ENCODE measurements at places on chromosomes 13 and 19.

GRCh38 chr13:32086366-32086765, 54.8 kb downstream of the FRY start:
- DNase-seq = no peak

- DNase-seq = no peak
Measured at GRCh38 chr13:43431841-43432240, 354.9 kb downstream of the ENOX1 start.

DNA sequence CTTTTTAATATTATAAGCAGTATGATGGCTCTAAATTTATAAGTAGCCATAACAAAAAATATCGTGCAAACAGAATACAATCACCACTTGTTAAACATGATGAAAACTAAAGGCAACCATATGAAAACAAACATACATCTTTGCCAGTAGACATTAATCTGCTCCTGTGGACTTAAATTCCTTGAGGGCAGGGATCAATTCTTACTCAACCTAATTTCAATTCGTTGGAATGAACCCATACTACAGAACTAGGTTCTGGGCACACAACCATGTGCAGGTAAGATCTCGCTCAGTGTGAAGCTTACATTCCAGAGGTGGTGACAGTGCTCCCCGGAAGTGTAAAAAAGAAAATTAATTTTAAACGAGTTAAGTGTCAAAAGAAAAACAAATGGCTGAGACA, 13.4 kb downstream of the TBC1D4 start:
- no peak for DNase-seq

- DNase-seq = no peak
Measured at GRCh38 chr19:38569368-38569983, 48.3 kb downstream of the MAP4K1 start.

- DNase-seq = no peak
Measured at GRCh38 chr13:47396915-47397314, 500.1 kb upstream of the HTR2A start.

DNA sequence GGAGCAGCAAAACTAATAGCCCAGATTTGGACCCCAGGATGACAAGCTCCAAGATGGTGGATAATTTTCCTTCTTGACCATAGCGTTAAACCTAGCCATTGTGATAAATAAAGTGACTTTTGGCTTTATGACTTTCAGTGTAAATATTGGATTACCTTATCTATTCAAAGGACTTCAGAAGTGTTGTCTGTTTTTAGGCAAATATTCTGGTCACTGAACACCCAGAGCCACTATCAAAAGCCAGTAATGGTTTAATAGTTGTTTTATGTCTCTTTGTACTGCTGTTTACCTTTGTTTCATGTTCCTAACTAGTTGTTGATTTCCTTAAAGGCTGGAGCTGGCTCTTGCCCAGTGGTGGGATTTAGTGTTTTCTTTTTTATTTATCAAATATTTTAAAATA, 81.6 kb downstream of the FGF9 start:
- no peak for DNase-seq

DNA sequence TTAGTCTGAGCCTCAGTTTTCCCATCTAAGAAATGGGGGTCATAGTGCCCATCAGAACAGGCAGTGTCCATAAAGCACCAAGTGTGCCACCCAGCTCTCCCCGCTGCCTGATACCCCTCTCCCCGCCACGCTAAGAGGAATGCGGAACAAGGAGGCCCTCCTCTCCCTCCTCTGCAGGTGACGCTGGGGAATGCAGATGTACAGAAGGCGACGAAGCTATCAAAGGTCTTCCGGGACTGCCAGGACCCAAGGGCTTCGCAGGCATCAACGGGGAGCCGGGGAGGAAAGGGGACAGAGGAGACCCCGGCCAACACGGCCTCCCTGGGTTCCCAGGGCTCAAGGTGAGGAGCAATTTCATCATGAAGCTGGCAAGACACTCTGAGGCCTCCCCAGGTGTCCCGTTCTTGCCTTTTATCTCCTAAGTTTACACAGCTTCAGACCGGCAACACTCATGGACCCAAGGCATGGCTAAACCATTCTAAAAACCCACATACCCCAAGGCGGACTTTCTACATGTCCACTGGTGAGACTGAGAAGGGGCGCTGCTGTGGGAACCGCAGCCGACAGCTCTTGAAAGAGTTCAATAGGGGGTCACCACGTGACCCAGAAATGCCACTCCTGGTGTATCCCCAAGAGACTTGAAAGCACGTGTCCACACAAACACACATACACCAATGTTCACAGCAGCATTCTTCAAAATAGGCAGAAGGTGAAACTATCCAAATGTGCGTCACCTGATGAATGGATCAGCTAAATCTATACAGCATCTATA, 102.7 kb downstream of the RAB20 start:
- no peak for DNase-seq

DNA sequence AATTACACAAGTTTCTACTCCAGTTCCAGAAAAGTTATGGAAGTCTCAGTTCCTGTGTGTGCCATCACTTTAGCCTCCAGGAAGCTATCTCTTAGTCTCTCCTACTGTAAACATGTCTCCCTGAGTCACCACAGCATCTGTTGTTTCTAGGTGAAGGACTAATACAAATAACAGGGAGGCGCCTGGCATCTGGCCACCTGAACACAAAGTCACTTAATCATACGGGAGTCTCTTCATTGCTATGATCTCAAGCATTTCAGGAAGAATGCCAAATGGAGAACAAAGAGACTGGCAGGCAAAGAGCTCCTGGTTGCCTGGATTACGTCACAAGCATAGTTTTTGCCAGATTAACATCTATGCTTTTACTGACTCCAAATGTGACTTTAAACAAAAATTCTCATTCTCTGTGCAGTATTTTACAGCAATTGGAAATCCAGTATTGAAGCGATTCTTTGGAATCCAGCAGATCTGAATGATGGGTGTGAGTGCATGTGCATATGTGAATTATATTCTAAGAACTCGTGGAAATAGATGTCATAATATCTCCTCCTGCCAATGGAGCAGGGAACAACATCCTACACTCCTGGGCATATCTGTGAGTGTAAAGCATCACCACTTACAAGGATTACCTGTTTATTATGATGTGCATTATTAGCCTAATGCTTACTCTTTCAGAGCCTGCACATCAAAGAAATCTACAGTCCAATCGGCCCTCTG, 572.8 kb downstream of the PCDH9 start:
- DNase-seq = no peak

- DNase-seq = no peak
Measured at GRCh38 chr19:49107625-49108459, 6.3 kb upstream of the LIN7B start.

GRCh38 chr19:13526552-13526951, 20.3 kb upstream of the CACNA1A start:
- DNase-seq = no peak

DNA sequence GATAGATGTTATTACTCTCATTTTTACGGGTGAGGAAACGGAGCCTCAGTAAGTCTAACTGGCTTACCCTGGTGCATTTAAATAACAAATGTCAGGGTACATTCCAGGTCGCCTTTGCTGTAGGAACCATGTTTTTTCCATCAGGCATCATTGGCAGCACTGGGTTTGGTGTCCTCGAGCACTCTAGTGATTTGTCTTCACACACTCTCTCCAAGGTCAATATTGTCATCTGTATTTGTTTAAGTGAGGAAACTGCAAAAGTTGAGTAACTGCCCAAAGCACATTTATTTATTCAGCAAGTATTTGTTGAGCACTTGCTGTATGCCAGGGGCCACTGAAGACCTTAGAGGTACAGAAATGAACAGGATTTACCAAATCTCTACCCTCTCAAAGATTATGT, 78.6 kb downstream of the DCT start:
- DNase-seq = no peak

DNA sequence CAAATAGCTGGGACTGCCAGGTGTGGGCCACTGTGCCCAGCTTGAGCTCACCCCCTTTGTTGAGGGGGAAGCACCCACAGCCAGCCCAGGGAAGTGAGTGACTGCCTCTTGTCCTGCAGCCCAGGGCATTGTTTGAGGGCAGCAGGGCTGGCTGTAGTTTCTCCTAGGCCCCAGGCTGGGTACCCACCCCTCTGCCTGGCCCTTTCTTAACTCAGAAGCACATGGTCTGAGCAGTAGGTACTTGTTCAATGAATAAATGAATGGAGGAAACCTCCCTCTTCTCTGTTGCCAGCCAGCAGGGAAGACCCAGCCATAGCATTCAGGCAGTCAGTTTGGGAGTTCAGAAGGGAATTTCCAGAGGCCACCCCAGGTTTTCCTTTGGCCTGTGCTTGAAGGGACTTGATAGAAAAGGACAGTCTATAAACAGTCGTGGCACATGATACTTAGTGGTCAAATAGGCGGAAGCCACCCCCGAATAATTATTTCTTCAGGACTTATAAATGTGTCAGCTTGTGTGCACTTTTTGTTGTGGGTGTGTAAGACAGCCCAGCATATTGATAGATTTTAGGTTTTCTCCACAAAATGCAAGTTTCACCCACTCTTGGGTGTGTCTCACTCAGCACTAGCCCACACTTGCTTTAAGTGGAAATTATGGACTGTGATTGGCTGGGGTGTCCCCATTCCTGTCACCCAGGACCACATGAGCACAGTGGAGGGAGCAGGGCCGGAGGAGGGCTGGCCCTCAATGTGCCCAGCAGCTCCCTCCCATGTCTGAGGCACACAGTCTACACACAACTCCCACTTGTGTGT, 33.1 kb downstream of the GATAD2A start:
- no peak for DNase-seq

DNA sequence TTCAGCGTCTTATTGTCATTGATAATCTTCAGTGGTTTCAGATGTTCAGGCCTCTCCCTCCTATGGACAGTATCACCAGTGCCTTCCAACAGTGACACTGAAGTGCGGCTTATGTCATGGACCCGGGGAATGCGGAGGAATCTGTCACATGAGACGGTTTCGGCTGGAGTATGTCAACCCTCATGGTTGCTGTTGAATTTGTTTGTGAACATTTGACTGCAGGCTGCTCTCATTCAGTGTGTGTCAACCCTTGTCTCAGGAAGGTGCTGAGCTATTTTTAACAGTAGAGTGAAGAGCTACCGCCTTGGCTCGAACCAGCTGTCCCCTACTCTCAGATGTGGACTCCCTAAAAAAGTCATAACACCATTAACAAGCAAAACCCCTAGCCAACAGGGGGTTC, 138.8 kb upstream of the RNF113B start:
- no peak for DNase-seq

DNA sequence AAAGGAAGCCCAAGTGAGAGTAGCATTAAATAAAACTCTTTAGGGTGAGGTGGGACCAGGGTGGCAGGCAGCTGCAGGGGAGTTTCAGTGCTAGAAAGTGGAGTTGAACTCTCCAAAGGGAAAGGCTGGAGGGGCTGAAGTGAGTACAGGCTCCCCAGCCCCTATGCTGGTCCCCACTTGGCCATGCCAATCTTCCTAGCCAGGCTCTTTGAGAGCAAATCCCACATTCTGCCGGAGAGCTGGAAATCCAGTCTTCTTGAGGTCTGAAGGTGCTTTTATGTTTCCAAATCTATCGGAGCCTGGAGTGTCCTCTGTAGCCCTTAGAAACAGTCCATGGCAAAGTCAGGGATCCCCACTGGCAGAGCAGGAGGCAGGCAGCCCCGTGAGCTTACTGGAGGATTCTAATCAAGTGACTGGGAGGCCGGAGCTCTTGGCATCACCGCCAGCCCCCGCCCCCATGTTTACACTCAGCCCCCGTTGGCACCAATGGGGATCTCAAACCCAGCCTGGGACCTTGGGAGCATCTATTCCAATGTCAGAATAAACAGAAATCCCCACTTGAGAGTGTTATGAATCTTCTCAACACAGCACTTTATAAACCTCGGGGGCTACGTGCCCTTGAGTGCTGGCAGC, 18.3 kb downstream of the ZNF536 start:
- DNase-seq = no peak

DNA sequence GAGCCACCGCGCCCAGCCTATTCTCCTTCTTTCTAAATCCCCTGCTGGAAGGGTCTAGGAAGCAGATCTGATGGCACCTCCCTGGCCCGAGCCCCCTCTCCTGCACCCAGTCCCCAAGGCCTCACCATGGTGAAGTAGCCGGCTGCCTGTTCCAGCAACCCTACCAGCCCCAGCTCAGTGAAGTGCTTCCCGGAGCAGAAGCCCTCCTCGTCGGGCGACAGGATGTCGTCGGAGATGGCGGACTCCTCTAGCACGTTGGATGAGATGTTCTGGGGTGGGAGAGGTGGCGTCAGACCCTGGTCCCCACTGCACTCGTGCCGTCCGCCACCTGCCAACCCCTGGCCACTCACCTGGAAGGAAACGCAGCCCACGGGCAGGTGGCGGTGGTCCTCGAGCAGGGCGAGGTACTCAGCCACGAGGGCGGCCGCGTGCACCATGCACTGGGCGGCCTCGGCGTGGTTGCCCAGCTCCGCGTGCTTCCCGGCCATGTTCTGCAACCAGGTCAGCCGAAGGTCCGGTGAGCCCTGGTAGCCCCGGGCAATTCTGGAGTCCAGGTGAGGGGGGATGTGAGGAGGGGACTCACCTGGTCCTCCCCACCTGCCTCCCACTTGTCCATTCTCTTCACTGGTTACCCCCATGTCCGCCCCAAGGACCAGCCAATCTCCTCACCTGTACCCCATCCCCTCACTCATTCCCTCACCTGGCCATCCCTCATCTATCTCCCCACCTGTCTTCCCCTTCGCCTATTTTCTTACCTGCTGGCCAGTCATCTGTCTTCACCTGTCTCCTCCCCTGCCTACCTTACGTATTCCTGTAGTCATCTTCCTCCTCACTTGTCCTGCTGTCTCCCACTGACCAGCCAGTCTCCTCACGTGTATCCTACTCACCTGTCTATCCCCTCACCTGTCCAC, 11.5 kb upstream of the KANK2 start:
- no peak for DNase-seq

DNA sequence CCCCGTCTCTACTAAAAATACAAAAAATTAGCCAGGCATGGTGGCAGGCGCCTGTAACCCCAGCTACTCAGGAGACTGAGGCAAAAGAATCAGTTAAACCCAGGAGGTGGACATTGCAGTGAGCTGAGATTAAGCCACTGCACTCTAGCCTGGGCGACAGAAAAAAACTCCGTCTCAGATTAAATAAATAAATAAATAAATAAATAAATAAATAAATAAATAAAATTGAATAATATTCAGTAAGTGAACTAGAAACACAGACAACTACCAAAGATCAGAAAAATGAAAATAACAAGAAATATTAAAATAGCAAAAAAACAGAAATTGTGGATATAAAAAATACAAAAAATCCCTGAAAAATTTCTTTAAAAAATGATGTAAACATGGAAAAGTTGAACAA, 172.4 kb downstream of the ZNF486 start:
- DNase-seq = no peak

GRCh38 chr13:46184277-46184699, 2.3 kb upstream of the LCP1 start:
- no peak for DNase-seq

GRCh38 chr13:85785205-85785604, 14.0 kb downstream of the SLITRK6 start:
- DNase-seq = no peak

- no peak for DNase-seq
Measured at GRCh38 chr19:49615861-49616260, 24.1 kb downstream of the RRAS start.

DNA sequence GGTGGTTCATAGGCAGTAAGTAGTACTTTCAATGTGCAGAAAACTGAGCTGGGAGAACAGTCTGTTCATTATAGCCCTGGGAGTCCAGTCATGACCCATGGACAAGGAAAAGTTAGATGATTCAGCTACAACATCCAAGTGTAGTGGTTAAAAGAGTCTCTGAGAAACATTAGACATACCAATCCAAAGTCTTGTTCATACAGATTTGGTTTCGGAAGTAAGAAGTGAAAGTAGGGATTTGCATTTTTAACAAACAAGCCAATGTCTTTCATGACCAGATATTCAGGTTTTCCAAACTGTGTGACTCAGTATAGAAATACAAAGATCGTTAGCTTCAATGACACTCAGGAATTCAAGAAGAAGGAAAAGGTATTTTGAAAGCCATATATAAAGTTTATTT, 345.3 kb downstream of the SLITRK1 start:
- DNase-seq = no peak

Measured in NCI-H187 treated with DMSO at 0.1 percent for 48 hours (cell line).